Calu3 (cell line): ENCODE measurements at places on chromosomes 13 and 19. TPM values are rescaled to one million over a fixed set of nuclear protein-coding genes. Genes with fewer than 3 reads are reported as not detected.

PRTN3 gene
- not detected in 2 replicates for total RNA-seq

DNA sequence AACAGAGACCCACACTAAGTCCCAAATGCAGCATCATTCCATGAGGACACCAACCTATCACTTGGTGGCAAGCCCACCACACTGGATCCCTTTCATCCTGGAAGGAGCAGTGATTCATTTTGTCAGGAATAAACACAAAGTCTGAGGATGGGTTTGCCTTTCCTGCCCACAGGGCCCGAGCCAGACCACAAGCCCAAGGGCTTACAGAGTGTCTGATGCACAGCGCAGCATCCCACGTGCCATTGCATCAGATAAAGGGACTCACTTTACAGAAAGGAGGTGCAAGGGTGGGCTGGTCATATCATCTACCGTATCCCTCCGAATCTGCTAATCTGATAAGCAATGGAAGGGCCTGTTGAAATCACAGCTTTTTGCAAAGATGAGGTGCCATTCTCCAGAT, 12.2 kb upstream of the KCTD15 start:
- no peak overlapping the region for H3K4me3 ChIP-seq
- no peak overlapping the region for H3K27ac ChIP-seq
- H3K27me3 ChIP-seq, result peaks cover 100% of the 10 kb centered on the region
- no peaks in the 10 kb centered on the region for H3K36me3 ChIP-seq
- DNase-seq, result no peak

DNA sequence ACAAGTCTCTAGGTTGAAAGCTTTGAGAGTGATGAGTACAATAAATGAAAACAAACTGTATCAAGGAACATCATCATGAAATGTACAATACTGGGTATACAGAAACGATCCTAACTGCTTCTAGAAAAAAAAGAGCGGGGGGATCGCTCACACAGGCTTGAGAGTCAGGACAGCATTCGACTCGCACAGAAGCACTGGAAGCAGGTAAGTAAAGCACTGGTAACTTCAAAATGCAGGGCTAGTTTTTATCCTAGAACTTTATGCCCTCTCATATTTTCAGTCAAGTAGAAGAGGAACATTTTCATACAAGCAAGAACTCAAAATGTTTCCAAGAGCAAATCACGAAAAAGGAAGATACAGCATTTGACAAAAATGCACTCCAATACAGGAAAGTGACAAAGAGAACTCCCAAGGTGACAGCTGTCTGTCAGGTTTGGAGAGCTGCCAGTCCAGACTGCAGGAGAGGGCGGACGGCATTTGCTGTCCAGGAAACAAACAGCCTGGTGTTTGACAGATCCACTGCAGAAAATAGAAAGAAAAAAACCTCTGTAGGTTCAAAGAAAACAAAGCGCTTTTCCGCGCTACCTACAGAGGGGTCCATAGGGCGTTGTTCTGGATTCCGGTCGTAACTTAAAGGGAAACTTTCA, 58.2 kb upstream of the XPO4 start:
- no peaks in the 10 kb centered on the region for H3K27me3 ChIP-seq
- H3K4me1 ChIP-seq, result peaks cover 8% of the 10 kb centered on the region
- peak overlapping the region; percentile 31 for H3K4me3 ChIP-seq
- no peaks in the 10 kb centered on the region for H3K36me3 ChIP-seq

GRCh38 chr19:43765109-43765876, 10.5 kb upstream of the SMG9 start:
- peaks cover 51% of the 10 kb centered on the region for H3K36me3 ChIP-seq
- no peak overlapping the region for H3K4me3 ChIP-seq
- H3K27ac ChIP-seq, result peak overlapping the region; percentile 55

GRCh38 chr13:66547685-66548084, 682.5 kb downstream of the PCDH9 start:
- H3K27ac ChIP-seq, result no peak overlapping the region
- H3K4me1 ChIP-seq, result no peaks in the 10 kb centered on the region
- no peaks in the 10 kb centered on the region for H3K27me3 ChIP-seq
- H3K36me3 ChIP-seq, result no peaks in the 10 kb centered on the region
